Effector CD8-positive, alpha-beta T cell (primary cell): ENCODE measurements at places on chromosomes 1 and 21.

DNA sequence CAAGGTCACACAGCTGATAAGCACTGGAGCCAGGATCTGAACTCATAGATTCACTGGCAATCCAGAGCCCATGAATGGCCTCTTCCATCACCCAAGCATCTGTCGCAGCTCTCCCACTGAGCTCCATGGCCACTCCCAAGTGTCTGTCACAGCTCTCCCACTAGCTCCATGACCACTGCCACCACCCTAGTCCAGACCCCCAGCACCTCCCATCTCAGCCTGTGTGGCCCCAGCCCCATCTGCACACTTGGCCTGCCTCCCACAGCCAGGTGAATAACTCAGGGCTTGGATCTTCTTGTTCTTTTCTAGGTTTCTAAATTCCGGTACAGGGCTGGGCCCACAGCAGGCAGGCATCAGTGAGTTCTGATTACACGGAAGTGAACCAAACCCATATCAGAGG, 76.0 kb downstream of the GLIS1 start:
- DNase-seq: no peak

- no peak for DNase-seq
Observed at GRCh38 chr21:31599013-31599412, 60.5 kb upstream of the SOD1 start.

DNA sequence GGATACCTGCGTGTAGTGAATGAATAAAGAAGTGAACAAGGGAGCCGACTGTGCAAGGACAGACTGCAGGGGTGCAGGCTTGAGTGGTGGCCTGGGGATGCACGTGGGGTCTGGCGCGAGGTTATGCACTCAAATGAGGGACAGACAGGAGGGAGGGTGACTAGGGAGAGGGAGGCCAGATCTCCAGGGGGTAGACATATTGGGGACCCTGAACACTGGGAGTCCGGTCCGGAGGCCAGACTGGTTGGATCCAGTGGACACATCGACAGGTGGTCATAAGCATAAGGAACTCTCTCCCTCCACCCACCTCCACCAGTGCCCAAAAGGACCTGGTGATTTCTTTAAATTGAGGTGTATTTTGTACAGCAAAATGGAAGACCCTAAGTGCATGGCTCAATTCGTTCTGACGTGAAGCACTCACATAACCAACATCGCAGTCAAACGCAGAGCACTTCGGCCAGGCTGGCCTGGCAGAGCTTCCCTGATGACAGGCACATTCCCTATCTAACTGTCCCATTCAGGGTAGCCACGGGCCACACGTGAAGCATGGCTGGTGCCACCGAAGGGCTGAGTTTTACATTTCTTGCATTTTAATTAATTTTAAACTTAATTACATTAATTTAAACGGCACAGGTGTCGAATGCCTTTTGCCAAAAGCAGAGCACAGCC, 14.0 kb downstream of the WNT3A start:
- DNase-seq: no peak

- no peak for DNase-seq
Observed at GRCh38 chr21:26795866-26796329, 49.3 kb downstream of the ADAMTS1 start.
